ENCODE measurements at places on chromosomes 6 and 20. TPM values are rescaled to one million over a fixed set of nuclear protein-coding genes. Genes with fewer than 3 reads are reported as not detected.

The PTK7 gene
- 90.5 TPM for total RNA-seq

The LGSN gene
- total RNA-seq: not detected

The FAM120B gene
- 33.3 TPM for total RNA-seq

The SRMS gene
- total RNA-seq: not detected

The GLO1 gene
- 82.2 TPM for total RNA-seq

The UBD gene
- total RNA-seq: not detected

The BTNL2 gene
- not detected for total RNA-seq

The BEND6 gene
- 9.6 TPM for total RNA-seq

The OPN5 gene
- not detected for total RNA-seq

The PHACTR1 gene
- total RNA-seq: 3.8 TPM

The SNAI1 gene
- 6.0 TPM for total RNA-seq

DNA sequence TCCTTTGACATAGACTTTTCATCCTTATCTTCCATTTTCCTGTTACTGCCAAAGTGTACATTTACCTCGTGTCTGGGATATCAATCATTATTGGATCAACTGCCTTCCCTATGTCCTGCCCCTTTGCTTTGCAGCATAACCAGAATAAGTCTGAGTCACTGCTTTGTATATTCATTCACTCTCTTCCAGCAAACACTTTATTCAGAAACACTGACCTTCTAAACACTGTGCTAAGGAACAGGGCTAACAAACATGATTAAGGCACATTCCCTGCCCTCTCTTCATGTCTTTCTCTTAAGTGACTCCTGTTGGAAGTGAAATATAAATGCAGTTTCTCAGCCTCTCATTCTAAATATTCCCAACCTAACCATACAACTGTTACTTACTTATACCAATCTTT lies 66.9 kb downstream of the COL19A1 start:
- no peak for DNase-seq

- no peak for DNase-seq
These were observed 53.4 kb downstream of the EDN1 start for GRCh38 chr6:12343440-12344162.

- DNase-seq: no peak
These were observed 30.7 kb upstream of the MC3R start for GRCh38 chr20:56217829-56218228.

DNA sequence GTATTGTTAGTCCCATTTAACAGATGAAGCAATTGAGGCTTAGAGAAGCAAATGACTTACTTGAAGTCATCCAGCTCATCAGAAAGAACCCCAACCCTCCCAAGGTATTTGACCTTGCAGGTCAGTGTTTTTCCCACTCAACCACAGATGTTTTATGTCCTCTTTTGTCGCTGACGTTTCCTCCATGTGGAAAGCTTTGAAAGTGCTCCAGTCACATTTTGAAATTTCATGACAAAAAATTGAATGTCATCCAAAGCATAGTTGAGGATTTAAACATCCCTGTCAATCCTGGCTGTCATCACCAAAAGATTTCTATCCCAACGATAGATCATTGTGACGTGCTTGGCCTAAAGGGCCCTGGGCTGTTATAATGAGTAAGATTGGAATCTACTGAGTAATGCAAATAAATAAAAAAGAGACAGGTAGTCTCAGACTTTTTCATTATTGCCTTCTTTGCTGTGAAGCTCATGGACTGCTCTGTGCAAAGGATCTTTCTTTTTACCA lies 102.7 kb downstream of the TSHZ2 start:
- no peak for DNase-seq

- no peak for DNase-seq
These were observed 317.5 kb upstream of the POU3F2 start for GRCh38 chr6:98516866-98517265.

GRCh38 chr6:17315262-17315661 lies 34.1 kb downstream of the RBM24 start:
- DNase-seq: no peak

DNA sequence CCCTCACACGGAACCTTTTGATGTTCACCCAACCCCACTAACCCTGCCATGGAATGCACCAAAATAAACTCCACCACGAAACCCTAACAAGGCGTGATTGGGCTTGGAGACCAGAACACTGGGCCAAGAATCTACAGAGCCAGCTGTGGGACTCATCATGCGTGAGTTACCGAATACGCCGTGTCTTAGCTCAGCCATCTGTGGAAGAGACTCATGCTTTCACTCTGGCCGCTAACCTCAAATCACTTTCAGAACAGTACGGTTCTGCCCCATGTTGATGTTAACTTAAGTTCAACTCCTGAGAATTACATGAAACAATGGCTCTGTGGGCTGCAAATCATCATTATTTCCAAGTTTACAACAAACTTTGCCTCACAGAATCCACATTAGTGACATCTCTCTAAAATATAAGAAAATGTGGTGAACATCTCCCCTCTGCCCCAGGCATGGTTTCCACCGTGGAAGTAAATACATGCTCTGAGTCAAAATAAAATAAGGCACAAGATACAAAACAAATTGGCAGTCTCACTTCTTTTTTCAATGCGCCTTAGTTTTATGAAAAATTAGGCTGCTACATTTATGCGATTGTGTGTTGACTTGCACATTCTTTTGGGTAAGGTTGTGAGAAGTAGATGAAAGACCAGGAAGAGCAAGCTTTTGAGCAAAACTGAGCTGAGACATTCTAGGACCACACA lies 308.9 kb upstream of the EXOC2 start:
- no peak for DNase-seq

- DNase-seq: no peak
These were observed 189.9 kb downstream of the PRL start for GRCh38 chr6:22106961-22107360.

DNA sequence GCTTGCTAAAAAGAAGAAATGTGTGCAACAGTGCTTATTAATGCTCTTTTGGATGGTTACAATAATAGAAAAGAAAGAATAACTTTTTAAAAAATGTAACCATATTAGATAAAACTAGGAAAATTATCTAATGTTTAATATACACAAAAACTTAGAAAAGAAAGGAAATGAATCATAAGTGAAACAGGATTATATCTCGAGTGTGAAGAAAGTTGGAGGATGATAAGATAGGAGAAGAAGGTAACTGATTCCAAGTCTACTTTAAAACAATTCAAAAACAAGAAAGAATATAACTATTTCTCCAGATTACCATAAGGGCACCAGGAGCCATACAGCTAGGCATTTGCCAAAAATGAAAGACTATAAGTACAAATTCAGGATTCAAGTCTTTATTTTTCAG lies 73.0 kb downstream of the PHIP start:
- DNase-seq: no peak

DNA sequence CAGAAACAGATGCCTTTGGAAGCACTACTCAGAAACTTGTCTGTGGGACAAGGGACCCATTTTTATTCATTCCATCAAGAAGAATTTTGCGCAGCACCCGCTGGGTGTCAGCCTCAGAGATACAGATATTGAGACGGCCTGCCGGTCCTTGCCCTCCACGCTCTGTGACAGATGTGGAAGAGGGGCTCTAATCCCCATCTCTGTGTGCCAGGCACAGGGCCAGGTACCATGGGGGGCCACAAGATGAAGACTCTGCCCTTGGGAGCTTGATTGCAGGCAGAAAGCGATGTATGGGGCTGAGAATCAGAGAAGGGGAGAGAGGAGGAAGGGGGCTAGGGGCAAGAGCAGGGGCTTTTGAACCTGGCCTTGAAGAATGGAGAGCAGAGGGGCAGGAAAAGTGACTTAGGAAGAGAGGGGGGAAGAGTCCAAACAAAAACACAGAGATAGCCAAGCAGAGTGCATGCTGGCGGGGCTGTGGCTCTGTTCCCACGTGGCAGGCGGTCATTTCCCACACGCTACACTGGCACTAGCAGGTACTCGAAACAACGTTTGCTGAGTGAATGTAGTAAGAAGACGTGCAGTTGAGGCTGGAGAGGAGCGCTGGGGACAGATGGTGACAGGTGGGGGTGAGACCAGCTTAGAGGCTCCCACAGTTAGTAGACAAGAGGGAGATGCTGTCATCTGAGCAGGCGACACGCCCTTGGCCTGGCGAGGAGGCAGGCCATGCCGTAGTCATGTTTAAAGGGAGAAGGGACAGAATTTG lies 170.3 kb upstream of the SNX9 start:
- no peak for DNase-seq

GRCh38 chr6:113774127-113774825 lies 82.9 kb upstream of the MARCKS start:
- peak; percentile 30 for DNase-seq

DNA sequence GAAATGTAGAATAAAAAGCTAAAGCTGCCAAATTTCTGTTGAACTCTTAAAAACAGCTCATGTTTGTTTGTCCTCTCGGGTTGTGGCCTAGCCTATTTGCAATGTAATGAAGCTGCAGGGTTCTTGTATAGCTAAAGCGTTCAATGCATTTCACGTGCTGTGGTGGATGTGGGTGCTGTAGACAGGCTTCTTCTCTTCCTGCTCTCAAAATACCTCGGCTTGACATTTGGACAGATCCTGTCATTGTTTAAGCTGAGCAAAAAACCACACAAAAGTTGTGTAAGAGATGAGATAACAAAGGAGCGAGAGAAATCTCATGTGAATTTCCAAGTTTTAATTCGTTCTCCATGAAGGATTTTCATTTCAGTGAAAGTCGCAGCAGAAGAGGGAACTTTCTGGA lies 196.3 kb upstream of the UST start:
- DNase-seq: no peak

DNA sequence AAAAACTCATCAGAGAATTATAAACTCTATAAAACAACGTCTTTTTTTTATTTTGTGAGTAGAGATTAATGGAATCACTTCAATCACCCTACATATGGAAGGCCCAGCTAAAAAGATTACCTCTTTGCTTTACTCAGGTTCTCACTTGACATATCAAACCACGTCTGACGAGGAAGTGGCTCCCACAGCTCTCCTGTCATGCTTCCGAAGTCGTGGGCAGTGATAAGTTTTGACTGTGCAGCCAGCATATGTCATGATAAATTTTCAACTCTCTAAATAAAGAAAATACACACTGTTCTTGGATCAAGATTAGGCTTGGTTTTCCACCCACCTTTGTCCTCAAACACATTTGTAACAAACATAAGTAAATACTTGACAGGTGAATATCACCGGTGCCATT lies 279.5 kb upstream of the RNF217 start:
- DNase-seq: no peak

- DNase-seq: no peak
These were observed 27.1 kb downstream of the PRND start for GRCh38 chr20:4748847-4749246.

GRCh38 chr6:15148356-15148946 lies 97.4 kb upstream of the JARID2 start:
- peak; percentile 44 for DNase-seq

DNA sequence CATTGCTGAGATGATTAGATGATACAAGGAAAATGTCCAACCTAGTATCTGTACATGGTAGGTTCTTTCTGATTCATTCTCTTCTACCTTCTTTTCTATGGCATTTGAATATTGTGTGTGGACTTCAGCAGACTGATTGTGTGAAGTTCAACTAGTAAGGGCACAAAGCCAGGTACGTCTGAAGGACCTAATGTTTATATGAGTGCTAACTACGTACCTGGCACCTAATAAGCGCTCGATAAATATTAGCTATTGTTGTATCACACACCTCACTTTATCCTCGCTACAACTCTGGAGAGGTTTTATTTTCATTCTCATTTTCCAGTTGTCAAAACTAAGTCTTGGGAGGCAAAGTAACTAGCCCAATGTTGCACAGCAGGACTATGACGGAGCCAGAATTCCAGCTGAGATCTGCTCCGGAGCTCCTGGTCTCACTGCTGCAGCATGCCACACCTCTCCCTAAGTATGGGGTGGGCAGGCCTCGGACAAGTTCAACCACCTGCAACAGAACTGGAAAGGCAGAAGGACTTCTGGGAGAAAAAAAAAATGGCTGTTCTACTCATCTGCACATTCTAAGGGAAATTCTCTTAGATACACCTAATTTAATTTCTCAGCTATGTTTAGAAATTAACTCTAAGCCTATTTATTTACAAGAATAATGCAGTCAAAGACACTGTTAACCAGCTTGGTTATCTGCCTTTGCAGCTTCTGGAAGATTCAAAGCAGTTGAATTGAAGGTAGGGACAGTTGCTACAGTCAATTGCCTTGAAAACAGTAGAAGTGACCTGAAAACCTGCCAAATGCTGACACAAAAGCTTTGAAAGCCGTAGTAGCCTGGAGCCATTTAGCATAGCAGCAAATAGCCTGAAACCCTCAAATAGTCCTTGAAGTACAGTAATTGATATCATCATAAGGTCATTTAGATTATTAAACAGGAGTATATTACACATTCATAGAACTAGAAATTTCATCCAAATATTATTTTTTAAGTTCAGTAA lies 165.0 kb downstream of the PDE7B start:
- DNase-seq: peak; percentile 23

GRCh38 chr20:14521436-14521835 lies 184.0 kb upstream of the FLRT3 start:
- no peak for DNase-seq

- DNase-seq: no peak
These were observed 67.3 kb downstream of the STK35 start for GRCh38 chr20:2168946-2169345.

GRCh38 chr20:1946762-1947534 lies 46.9 kb downstream of the PDYN start:
- no peak for DNase-seq

DNA sequence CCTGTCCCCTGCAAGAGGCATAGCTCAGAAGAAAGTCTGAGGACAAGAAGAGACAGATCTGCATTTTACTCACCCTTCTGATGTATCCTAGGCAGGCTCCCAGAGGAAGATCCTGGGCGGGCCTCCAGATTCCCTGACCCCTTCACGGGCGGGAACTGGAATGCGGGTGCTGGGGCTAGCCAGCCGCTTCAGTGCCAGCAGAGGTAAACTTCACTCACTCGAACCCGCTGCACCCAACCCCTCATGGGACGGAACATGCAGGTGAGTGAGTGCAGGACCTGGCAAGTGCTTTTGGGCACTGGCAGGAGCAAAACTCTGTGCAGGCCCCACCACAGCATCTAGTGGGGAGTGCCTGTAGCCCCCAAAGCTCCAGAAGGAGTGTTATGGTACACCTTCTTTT lies 171.8 kb downstream of the MMS22L start:
- no peak for DNase-seq

DNA sequence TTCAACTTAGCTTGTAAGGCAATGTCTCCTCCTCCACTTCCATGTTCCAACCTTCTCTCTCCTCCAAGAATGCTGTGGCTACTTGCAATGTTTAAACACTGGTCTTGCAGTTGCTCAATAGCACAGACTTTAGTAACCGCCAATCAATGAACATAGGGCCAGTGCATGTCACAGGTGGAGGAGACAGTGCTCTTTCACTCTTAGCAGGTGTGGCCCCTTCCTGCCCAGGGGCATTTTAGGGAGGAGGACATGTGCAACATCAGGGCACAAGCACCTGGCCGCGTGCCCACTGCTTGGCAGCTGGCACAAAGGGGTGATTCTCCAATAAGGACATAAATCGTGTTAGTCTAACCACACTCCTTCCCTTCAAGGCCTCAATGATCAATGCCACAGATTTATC lies 41.3 kb downstream of the ADGRF1 start:
- DNase-seq: no peak

GRCh38 chr6:68826501-68826900 lies 191.4 kb downstream of the ADGRB3 start:
- DNase-seq: no peak

All from HFFc6 (cell line).